ENCODE measurements at places on chromosomes 5 and 9.

- no peaks in the 10 kb centered on the region for H3K4me1 ChIP-seq
- H3K36me3 ChIP-seq: peaks cover 99% of the 10 kb centered on the region
- H3K4me3 ChIP-seq: no peak overlapping the region
- H3K27me3 ChIP-seq: no peaks in the 10 kb centered on the region
Measured at GRCh38 chr5:33470544-33470943, 29.8 kb downstream of the TARS1 start.

DNA sequence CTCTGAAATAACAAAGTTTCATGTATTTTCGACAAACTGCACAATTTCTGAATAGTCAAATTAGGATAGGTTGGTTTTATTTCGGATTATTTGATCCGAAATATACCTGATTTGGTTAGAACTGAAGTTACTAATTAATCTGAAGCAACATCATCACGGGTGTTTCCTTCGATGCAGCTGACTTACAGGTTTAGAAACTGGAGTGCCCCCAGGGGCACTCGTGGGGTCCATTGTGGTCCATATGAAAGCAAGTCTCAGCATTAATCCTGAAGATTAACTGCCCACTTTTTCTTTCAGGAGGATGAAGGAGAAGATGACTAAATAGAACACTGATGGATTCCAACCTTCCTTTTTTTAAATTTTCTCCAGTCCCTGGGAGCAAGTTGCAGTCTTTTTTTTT, 5.3 kb downstream of the SET start:
- no peak for DNase-seq
- peaks cover 20% of the 10 kb centered on the region for H3K4me1 ChIP-seq
- H3K4me3 ChIP-seq: no peak overlapping the region
- H3K36me3 ChIP-seq: peaks cover 58% of the 10 kb centered on the region
- no peak overlapping the region for H3K27ac ChIP-seq

DNA sequence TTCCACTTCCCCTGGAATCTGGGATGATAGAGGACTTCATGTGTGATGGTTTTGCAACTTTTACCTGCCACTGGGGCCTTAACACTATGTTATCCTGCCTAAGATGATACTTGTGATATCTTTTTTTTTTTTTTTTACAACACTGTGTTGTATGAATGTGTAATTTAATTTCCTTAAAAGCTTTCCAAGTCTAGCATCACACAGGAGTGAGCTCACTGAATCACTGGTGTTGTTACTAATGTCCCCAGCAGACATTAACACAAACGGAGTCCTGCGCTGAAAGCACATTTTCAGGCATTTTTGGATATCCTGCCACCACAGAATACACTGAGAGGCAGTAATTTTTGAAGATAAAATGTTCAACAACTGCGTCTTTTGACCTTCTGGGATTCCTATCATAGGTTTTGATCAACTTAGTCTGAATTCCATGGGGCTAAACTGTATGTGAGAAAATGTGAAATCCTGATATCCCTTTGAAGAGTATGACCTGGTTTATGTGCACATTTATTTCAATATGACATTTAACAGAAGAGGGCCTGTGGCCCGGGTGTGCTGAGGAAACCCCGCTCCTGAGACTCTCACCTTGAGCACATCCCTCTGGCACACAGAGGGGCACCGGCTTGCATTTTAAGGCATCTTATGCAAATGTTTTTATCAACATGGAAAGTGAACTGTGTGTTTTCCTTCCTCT, 118.0 kb downstream of the FSTL4 start:
- no peak overlapping the region for H3K27ac ChIP-seq
- no peaks in the 10 kb centered on the region for H3K27me3 ChIP-seq
- no peaks in the 10 kb centered on the region for H3K36me3 ChIP-seq
- no peaks in the 10 kb centered on the region for H3K4me1 ChIP-seq

- H3K4me1 ChIP-seq: no peaks in the 10 kb centered on the region
- H3K4me3 ChIP-seq: no peak overlapping the region
- no peak overlapping the region for H3K27ac ChIP-seq
- DNase-seq: no peak
- no peaks in the 10 kb centered on the region for H3K27me3 ChIP-seq
Measured at GRCh38 chr5:157345067-157345466, 79.1 kb downstream of the CYFIP2 start.

DNA sequence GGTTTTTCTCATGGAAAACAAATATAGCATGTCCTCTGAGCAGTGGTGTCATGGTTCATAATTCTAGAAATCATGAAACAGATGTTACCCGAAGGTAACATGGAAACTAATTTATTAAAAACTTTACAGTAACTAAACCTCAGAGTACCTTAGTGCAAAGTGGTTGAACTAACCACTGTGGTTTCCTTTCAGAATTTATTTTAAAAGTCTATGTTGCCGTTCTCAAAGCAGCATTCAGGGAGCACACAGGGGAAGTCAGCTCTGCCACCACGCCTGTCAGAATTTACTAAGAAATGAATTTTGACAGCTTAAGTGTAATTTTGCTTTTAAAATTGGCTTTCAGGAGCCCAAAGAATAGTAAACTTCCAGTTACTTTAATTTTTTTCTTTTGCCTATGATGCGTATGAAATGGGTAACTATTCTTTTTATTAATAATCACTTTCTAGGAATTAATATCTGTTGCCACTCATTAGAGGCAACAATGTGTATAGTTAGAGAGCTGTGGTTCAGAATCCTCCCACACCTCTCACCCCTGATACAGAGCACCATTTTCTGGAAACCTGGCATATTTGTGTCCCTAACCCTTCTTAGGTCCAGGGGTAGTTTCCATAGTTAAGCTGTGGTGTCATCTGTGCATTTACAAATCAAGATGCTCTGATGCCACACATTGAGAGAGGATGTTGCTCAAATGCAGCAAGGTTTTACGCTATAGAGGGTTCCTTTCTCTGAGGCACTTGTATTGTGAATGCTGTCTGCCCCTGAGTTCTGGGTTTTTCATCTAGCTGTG, 202.6 kb downstream of the ZSWIM6 start:
- H3K4me3 ChIP-seq: no peak overlapping the region
- H3K36me3 ChIP-seq: peaks cover 75% of the 10 kb centered on the region
- H3K27ac ChIP-seq: no peak overlapping the region

DNA sequence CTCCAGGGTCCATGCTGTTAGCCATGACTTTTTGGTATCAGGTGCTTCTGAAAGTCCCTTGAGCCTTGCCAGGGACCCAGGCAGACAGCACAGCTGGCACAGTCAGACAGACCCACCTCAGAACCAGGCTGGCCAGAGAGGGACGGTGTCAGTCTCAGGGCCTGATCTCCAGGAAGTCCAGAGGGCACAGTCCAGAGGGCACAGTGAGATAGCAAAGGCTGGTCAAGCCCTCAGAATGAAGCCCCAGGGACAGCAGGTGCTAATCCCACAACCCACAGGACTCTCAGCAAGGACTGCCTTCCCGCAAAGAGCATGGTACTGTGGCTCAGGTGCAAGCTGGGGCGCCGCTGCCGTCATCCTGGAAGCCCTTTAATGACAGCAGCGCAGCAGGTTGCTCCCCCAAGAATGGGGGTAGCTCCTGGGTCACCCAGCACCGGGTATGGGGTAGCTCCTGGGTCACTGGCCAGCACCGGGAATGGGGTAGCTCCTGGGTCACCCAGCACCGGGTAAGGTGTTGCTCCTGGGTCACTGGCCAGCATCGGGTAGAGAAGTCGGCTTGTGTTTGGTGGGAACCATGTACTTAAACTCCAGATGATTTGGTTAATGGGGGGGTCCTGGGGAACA, 105.6 kb upstream of the PHYKPL start:
- H3K4me1 ChIP-seq: no peaks in the 10 kb centered on the region
- no peak overlapping the region for H3K4me3 ChIP-seq
- H3K36me3 ChIP-seq: no peaks in the 10 kb centered on the region
- DNase-seq: no peak

DNA sequence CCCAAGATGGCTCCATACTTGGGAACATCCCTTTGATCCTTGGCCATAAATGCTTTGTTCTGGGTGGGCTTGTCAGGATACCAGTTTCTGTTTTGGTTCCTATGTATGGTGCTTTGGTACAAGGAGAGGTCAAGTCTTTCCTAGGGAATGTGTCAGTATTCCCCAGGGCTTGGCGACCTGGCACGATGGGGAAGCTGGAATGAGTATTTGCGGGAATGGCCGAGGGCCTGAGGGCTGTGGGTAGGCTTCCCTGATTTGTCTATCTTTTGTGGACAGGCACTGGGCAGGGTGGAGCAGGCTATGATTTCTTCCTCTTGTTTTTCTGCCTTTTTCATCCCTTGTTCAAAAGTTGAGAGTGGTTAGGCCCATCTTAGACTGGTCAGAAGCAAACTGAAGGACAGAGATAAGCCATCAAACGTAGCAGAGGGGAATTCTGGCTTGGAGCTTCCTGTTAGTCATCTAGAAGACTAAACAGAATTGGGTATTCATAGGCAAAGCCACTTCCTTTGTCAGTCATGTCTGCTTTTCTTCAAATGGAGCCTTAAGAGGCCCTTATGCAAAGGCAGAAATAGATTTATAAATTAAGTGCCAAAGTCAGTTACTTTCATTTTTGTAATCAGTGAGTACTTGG, 13.7 kb downstream of the DOCK2 start:
- no peak overlapping the region for H3K4me3 ChIP-seq
- no peaks in the 10 kb centered on the region for H3K27me3 ChIP-seq
- no peaks in the 10 kb centered on the region for H3K4me1 ChIP-seq
- DNase-seq: peak; percentile 18
- H3K36me3 ChIP-seq: no peaks in the 10 kb centered on the region
- no peak overlapping the region for H3K27ac ChIP-seq

DNA sequence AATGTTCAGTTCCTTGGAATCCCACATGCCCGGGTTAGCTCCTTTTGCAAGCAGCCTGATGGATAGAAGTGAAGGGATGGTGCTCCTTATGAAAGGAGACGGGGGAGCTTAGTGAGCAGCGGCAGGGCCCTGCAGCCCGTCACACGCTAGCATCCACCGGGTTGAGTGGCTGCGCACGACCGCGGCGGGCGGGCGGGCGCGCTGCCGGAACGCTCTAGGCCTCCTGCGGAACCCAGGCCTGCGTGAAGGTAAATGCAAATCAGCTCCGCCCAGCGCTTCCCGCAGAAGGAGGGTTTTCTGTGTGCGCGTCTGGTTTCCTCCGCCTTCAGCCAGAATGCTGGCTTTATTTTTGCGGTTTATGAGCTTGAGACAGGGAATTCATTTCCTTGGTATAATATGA, 19.8 kb downstream of the IL12B start:
- peaks cover 15% of the 10 kb centered on the region for H3K4me1 ChIP-seq
- peak; percentile 77 for DNase-seq
- H3K27me3 ChIP-seq: peaks cover 29% of the 10 kb centered on the region
- no peaks in the 10 kb centered on the region for H3K36me3 ChIP-seq
- peak overlapping the region; percentile 40 for H3K4me3 ChIP-seq

DNA sequence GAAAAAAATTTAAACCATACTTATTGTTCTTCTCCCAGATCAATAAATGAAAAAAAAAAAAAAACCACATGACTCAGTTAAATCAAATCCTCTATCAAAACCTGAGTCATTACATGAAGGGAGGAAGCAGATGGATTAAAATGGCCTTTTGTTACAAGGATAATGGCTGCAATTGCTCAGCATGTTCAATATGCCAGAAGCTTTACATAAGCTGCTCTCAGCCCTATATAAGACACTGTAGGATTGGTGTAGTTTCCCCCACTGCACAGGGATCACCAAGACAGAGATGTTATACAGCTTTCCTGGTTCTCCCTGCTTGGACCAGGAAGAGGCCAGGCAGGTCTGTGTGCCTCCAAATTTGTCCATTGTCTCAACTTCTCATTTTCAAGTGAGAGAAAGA, 101.6 kb upstream of the MAP1B start:
- H3K36me3 ChIP-seq: no peaks in the 10 kb centered on the region
- H3K27me3 ChIP-seq: no peaks in the 10 kb centered on the region
- H3K4me3 ChIP-seq: no peak overlapping the region
- no peaks in the 10 kb centered on the region for H3K4me1 ChIP-seq
- no peak for DNase-seq

- H3K4me3 ChIP-seq: no peak overlapping the region
- no peak overlapping the region for H3K27ac ChIP-seq
- DNase-seq: no peak
- H3K36me3 ChIP-seq: no peaks in the 10 kb centered on the region
Measured at GRCh38 chr5:10635257-10635866, 71.5 kb downstream of the ANKRD33B start.

DNA sequence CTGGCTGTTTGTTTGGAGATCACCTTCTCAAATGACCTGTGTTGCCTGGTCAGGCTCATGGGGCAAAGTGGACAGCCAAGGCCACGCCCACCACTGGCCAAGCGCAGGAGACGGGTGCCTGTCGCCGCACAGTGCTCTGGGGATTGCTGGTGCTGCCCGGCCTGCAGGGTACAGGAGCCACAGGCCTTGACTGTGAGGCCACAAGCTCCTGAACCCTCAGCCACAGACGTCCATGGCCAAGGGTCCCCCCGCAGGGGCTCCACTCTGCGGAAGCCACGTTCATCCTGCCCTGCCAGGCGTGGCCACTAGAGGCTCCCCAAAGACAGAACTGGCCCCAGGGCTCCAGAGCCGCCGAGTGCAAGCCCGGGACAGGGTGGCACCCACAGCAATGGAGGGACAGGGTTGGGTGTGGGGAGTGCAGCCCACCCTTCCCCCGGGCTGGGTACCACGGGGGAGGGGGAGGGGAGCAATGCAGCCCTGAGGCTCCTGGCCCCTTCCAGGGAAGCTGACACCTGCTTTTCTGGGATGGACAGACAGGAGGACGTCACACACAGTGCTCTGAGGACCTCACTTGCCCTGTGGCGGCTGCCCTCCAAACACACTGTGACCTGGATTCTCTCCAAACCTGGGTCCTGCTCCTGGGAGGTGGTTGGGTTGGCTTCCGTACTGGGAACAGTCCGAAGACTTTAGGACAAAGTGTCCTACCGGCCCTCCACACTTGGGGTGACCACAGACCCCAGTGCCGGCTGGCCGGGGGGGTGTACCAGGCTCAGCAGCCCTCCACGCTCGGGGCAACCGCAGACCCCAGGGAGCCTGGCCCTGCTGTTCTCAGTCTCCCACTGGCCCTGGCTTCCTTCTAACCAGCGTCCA, 21.5 kb downstream of the TPPP start:
- DNase-seq: peak; percentile 92

DNA sequence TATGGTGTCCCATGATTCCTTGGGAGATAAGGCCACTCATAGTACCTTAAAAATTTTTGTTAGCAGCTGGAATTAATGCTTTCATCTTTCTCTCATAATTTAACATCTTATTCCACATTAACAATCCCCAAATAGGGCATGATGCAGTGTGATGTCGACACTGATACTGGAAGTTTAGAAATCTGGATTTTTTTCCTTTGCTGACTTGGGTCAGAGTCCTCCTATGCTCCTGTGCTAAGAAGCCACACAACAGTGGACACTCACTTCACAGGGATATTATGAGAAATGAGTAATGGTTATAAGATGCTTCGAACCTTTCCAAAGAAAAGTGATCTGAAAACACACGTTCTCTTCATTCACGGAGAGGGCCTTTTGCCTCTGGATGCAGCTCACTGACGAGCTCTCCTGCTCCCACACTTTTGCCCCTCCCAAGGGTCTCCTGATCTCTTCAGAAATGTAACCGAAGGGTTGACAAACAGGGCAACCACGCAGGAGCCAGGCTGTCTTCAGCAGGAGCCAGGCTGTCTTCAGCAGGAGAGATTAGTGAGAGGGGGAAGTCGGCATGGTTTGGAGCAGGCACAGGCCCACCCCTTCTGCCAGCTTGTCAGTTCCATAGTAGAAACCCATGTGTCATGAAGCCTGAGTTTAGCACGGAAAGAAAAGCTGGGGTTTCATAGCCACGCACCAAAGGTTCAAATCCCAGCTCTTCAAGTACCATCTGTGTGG, 247.8 kb downstream of the AOPEP start:
- no peak overlapping the region for H3K4me3 ChIP-seq
- DNase-seq: no peak
- peaks cover 11% of the 10 kb centered on the region for H3K4me1 ChIP-seq
- no peaks in the 10 kb centered on the region for H3K36me3 ChIP-seq
- peak overlapping the region; percentile 61 for H3K27ac ChIP-seq
- no peaks in the 10 kb centered on the region for H3K27me3 ChIP-seq

- no peak overlapping the region for H3K27ac ChIP-seq
- peaks cover 90% of the 10 kb centered on the region for H3K4me1 ChIP-seq
- H3K4me3 ChIP-seq: no peak overlapping the region
- no peak for DNase-seq
- H3K27me3 ChIP-seq: no peaks in the 10 kb centered on the region
Measured at GRCh38 chr5:16886793-16887345, 49.2 kb downstream of the MYO10 start.
